Osteocyte (in vitro differentiated cells): ENCODE measurements at places on chromosomes 16 and 17. TPM values are rescaled to one million over a fixed set of nuclear protein-coding genes. Genes with fewer than 3 reads are reported as not detected.

DNA sequence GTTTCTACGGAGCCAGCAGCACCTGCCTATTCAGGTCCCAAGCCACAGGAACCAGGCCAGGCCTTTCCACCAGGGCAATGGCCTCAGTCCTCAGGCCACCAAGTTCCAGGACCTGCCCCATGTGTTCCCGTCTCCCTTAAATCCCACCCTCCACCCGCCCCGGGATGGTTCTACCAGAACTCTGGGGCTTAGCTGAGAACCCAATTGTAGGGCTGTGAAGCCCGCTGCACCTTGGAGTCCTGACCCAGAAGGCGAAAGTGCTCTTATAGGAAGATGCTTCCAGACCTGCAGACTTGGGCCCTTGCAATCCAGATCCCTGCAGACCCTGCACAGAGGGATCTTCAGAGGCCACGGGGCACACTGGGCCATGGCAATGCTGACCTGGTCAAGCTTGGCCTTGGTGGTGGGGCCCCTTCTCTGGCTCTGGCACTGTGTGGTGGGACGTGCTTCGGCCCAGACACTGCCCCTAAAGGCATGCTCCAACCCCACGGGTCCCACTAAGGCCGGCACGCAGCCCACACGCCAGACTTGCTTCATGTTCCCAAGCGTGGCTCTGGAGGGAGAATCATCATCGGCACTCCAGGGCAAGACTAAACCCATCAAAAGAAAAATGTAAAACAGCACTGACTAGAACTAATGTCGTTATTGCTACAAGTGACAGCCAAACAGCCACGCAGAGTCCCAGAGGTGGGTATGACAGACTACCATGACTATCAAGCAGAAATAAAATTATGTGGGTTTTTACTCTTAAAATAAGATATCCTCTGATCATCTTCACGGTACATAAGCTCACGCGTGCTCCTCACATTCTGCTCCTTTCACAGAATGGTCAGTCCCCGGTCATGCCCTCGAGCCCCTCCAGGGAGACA, 41.3 kb upstream of the ATP2A3 start:
- H3K4me3 ChIP-seq = no peak overlapping the region
- peaks cover 31% of the 10 kb centered on the region for H3K36me3 ChIP-seq
- H3K27me3 ChIP-seq = no peaks in the 10 kb centered on the region
- H3K27ac ChIP-seq = no peak overlapping the region
- no peak for DNase-seq

DNA sequence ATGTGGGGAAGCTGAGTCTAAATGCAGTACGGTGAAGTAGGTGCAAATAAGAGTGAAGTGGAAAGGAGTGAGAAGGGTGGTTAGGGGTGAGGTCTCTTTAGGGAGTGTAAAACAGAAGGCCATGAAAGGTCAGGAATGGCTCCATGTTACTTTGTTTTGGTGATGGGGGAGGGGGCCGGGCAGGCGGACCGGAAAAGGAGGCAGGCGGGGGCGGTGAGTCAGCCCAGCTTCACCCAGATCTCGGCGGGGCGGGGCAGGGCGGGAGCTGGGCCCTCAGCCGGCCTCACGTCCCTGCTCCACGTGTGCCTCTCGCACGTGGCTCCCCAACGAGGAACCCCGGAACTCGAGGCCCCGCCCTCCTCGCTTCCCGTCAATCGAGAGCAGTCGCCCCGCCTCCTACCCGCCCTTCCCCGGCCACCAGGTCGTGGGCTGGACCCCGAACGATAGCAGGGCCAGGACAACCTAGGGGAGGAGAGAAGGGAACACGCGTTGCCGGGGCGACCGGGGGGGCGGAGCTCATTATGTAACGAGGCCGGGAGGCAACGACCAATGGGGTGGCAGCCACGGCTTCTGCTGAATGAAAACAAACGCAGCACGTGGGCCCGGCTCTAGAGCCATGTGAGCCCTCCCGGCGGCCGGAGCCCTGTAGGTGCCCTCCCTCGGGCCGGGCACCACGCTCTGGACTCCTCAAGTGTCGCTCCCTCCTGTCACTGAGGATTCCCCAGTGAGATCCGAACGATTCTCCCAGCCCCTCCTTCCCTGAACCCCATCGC, 1.4 kb downstream of the NR1D1 start:
- peaks cover 12% of the 10 kb centered on the region for H3K36me3 ChIP-seq
- peak overlapping the region; percentile 89 for H3K4me3 ChIP-seq
- H3K27me3 ChIP-seq = no peaks in the 10 kb centered on the region
- H3K27ac ChIP-seq = peak overlapping the region; percentile 97

- H3K27me3 ChIP-seq = peaks cover 4% of the 10 kb centered on the region
- H3K4me1 ChIP-seq = no peaks in the 10 kb centered on the region
Observed at GRCh38 chr16:61500851-61501250, 535.4 kb downstream of the CDH8 start.

GRCh38 chr16:9039210-9039609, 52.2 kb upstream of the HAPSTR1 start:
- H3K4me1 ChIP-seq = peaks cover 28% of the 10 kb centered on the region
- no peaks in the 10 kb centered on the region for H3K36me3 ChIP-seq
- H3K27me3 ChIP-seq = no peaks in the 10 kb centered on the region
- H3K4me3 ChIP-seq = no peak overlapping the region
- no peak for DNase-seq
- H3K27ac ChIP-seq = no peak overlapping the region

- H3K4me1 ChIP-seq = peaks cover 37% of the 10 kb centered on the region
- peak; percentile 94 for DNase-seq
- no peaks in the 10 kb centered on the region for H3K27me3 ChIP-seq
- H3K27ac ChIP-seq = peak overlapping the region; percentile 3
- H3K36me3 ChIP-seq = no peaks in the 10 kb centered on the region
- no peak overlapping the region for H3K4me3 ChIP-seq
Observed at GRCh38 chr16:87278191-87279093, 38.8 kb downstream of the C16orf95 start.

Gene KCNJ18
- not detected in 2 replicates for total RNA-seq

Gene CREBBP
- 107 and 109 TPM in 2 replicates for total RNA-seq

Gene SMG6
- total RNA-seq = 36.7 and 38.4 TPM in 2 replicates

Gene CDC6
- total RNA-seq = 6.7 and 10.8 TPM in 2 replicates

Gene TAC4
- not detected in 2 replicates for total RNA-seq
